ENCODE measurements at places on chromosomes 12 and 14.

DNA sequence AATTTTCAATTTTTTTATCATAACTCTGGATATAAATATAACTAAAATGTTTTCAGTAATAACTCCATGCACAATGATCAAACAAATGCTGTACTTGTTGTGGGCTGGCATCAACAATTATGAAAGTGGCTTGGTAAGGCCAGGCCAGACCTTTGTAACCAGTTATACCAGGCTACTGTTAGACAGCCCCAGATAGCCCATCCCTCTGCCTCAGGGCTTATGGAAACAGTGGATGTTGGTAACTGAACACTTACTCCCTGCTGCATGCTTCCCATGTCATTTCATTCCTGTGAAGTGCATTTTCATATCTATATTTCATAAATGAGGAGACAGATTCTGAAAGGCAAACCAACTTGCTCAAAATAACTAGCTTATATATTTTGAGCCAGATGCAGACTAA lies 195.0 kb downstream of the SYT1 start:
- no peak for DNase-seq

DNA sequence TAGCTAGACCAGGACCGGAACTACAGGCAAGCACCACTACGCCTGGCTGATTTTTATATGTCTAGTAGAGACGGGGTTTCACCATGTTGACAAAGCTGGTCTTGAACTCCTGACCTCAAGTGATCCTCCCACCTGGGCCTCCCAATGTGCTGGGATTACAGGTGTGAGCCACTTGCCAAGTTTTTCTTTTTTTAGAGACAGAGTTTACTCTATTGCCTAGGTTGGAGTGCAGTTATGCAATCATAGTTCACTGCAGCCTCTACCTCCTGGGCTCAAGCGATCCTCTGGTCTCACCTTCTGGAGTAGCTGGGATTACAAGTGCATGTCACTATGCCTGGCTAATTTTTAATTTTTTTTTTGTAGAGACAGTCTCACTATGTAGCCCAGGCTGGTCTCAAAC lies 201.5 kb upstream of the TBX3 start:
- DNase-seq, result no peak

DNA sequence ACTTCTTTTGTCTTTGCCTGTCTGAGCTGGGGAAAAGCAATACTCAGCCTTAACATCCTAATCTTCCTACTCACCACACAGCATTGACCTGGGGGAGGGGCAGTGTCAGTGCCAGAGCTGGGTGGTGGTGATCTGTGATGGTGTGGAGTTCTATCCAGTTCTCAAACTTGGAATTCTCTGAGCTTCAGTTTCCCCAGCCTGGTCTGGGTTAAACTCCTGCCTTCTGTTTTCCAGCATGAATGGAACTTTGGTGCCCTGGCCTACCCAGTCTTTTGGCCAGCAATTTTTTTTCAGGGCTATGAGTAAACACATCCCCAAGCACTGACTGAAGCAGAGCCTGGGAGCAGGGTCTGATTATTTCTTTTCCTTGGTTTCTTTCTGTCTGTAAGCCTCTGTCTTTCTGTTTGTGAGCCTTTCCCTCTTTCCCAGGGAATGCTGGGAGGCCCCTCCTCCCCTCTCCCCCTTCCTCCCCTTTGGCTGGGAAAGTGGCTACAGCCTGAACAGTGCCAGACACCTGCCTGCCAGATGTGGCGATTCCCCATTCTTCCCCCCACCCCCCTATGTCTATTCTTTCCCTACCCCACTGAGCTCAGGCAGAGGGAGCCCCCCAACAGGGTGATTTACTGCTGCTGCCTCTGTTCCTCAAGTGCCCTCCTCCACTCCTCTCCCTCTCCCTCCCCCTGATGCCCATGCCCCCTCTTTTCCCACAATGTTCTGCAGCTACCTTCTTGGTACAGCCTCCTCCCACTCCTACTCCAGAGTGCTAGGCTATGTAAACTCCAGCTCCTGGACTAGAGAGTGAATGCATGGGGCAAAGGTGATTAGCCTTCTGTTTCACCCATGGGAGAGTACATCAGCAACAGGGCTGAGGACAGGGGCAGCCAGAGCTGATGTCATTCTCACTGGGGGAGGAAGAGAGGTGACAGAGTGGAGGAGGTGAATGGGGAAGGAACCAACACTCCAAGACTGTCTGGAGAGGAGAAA lies 11.1 kb downstream of the GPR84 start:
- DNase-seq, result peak; percentile 36

GRCh38 chr14:77052281-77053044 lies 24.0 kb upstream of the IRF2BPL start:
- no peak for DNase-seq

- peak; percentile 57 for DNase-seq
Measured at GRCh38 chr12:46915836-46916235, 90.0 kb upstream of the SLC38A4 start.

All from iris pigment epithelial cell (primary cell).